Pancreas (tissue), 10 donors: ENCODE measurements at places on chromosomes 12 and 14.
A peak's percentile ranks its signal among the peaks of the same experiment; 100 is the strongest.

DNA sequence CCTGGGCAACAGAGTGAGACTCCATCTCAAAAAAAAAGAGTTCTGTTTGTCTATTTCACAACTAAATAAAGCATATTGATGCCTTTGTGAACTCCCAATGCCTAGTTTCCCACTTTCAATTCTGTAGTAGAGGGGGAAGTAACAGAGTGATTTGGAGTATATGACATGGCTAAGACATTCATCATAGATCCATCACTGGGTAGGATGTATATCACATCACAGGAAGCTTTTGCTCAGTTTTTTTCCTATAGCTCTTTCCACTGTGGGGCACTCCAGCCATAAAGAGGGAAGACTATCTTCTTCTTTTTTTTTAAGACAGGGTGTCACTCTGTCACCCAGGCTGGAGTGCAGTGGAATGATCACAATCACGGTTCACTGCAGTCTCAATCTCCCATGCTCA lies 154.0 kb upstream of the BCL2L14 start:
- H3K4me3 ChIP-seq: no peak overlapping the region
- no peak overlapping the region for H3K27ac ChIP-seq
- no peak for DNase-seq
- no peaks in the 10 kb centered on the region for H3K4me1 ChIP-seq

DNA sequence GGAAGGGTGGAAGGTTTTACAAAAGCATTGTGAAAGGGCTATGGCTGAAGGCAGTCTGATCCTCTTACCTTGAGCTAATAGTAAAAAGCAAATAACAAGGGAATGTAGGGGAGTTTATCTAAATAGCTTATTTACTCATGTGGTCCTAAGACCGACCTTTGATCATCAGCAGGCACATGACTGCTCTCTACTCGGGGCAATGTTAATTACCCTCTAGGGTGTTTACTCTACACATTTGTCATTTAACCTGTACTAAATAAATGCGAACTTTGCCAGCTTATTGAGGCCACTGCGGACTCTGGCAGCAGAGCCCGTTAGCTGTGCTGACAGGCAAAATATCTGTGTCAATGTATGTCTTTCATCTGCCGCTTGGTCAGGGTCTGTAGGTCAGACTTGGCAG lies 768.3 kb upstream of the ATXN7L3B start:
- no peaks in the 10 kb centered on the region for H3K36me3 ChIP-seq
- no peak for DNase-seq
- H3K4me1 ChIP-seq: no peaks in the 10 kb centered on the region
- H3K27ac ChIP-seq: no peak overlapping the region

- H3K4me3 ChIP-seq: no peak overlapping the region
- no peaks in the 10 kb centered on the region for H3K36me3 ChIP-seq
- no peaks in the 10 kb centered on the region for H3K27me3 ChIP-seq
- peak overlapping the region; percentile 51 for H3K27ac ChIP-seq
Measured at GRCh38 chr14:68945585-68946488, 33.3 kb downstream of the ACTN1 start.

- H3K36me3 ChIP-seq: no peaks in the 10 kb centered on the region
- H3K27ac ChIP-seq: no peak overlapping the region
- DNase-seq: no peak
- H3K27me3 ChIP-seq: no peaks in the 10 kb centered on the region
Measured at GRCh38 chr14:20557212-20557542, 3.7 kb downstream of the RNASE9 start.

DNA sequence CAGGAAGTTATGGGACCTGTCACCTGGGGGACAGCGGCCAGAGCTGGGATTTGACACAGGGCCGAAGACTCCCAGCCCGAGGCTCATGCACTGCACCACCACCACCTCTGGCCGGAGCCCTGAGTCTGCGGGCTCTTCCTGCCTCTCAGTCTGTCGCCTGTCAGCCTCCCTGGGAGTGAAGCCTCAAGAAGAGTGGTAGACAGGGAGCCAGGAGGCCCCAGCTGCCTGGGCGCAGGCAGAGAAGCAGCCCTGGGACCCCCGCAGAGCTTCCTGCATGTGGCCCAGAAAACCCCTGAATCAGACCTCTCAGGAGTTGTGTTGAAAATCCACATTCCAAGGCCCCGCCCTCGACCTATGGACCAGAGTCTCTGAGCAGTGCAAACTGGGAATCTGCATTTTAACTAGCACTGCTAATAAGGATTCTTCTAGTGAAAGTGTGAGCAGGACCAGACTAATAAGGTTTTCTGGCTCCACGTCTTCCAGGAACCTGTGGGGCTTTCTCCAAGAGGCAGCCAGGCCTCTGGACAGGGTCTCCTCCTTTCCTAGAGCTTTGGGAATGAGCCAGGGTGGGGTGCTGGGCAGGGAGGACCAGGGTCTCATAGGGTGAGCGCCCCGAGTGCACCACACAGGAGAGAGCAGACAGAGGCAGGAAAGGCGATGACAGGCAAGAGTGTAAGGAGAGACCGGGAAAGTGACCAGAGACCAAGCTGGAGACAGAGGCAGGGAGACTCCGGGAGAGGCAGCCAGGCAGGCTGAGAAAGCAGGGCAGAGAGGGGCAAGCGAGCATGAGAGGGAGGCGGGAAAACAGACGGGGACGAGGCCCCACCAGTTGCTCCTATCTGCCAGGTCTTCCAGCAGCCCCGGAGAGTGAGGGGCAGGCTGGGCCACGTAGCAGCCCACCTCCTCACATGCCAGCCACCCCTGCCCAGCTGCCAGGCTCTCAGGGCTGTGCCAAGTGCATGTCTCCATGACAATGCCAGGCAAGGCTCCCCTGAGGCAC lies 112.4 kb downstream of the BCL11B start:
- H3K36me3 ChIP-seq: no peaks in the 10 kb centered on the region
- no peaks in the 10 kb centered on the region for H3K27me3 ChIP-seq
- no peak for DNase-seq

GRCh38 chr12:92989715-92990484 lies 60.8 kb upstream of the EEA1 start:
- H3K4me3 ChIP-seq: no peak overlapping the region
- DNase-seq: no peak
- no peaks in the 10 kb centered on the region for H3K27me3 ChIP-seq
- H3K27ac ChIP-seq: no peak overlapping the region
- H3K36me3 ChIP-seq: no peaks in the 10 kb centered on the region

DNA sequence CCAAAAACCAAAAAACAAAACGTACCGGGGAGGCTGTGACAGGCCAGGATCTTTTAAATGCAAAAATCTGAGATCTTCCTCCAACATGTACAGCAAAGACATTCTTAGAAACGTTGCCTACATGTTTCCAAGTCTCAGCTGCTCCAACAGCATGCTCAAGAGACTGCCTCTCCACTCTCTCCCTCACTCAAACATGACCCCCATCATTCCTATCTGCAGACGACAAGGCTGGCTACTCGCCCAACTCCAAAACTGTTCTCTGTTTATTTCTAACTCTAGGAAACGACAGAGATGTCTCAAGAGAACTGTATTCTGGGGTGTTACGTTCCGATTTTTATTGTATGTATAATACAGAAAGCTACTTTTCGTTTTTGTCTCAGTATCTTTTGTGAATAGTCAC lies 57.5 kb upstream of the TMCC3 start:
- peaks cover 11% of the 10 kb centered on the region for H3K4me1 ChIP-seq
- H3K27ac ChIP-seq: no peak overlapping the region
- no peaks in the 10 kb centered on the region for H3K27me3 ChIP-seq
- H3K36me3 ChIP-seq: no peaks in the 10 kb centered on the region

GRCh38 chr14:104980611-104981531 lies 2.7 kb upstream of the AHNAK2 start:
- no peak overlapping the region for H3K4me3 ChIP-seq
- peak overlapping the region; percentile 54 for H3K27ac ChIP-seq
- peak; percentile 19 for DNase-seq

- no peak overlapping the region for H3K27ac ChIP-seq
- no peak for DNase-seq
- no peaks in the 10 kb centered on the region for H3K36me3 ChIP-seq
- H3K4me1 ChIP-seq: no peaks in the 10 kb centered on the region
- H3K27me3 ChIP-seq: no peaks in the 10 kb centered on the region
- no peak overlapping the region for H3K4me3 ChIP-seq
Measured at GRCh38 chr12:82174383-82174782, 183.8 kb downstream of the CCDC59 start.

DNA sequence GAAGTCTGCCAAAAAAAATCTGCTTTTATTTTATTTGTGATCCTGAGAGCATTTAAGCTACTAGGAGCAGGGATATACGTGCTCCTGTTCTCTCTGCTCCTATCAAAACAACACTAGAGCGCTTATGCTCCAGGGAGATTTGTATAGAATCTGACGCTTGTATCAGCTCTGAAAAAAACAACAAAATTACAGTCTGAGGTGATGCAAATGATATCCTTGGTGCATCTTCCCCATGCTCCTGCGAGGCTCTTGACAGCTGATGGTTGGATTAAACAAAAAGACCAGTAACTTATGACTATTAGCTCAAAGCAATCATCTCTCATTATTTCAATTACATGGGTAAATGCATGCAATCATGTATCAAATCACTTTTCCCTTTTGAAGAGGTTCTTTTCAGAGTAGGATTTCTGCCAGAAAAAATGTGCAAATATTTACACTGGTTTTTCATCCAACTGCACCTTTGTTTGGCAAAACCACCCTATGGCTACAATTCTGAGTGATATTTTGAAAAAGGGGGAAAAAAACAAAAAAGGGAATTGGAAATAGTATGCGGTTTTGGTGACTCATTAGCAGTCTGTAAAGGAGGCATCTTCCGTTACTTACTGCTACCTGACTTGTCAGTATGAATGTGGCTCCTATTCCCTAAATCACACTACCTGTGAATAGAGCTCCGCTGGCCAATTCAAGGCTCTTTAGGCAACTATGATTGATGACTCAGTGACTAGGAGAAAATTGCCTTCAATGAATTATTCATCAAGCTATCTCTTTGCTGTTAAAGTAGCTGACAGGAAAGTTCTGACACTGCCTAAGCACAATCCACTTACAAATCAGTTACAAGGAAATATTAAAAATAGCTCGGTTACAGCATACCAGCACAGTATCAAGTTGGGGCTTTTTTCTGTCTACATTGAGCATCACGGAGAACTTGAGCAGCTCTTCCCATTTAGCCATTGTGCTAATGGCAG lies 450.0 kb downstream of the FOXG1 start:
- DNase-seq: no peak
- no peaks in the 10 kb centered on the region for H3K4me1 ChIP-seq
- no peak overlapping the region for H3K27ac ChIP-seq
- no peaks in the 10 kb centered on the region for H3K27me3 ChIP-seq
- H3K4me3 ChIP-seq: no peak overlapping the region

GRCh38 chr14:66645716-66646115 lies 137.8 kb downstream of the GPHN start:
- H3K27me3 ChIP-seq: no peaks in the 10 kb centered on the region
- no peaks in the 10 kb centered on the region for H3K36me3 ChIP-seq

DNA sequence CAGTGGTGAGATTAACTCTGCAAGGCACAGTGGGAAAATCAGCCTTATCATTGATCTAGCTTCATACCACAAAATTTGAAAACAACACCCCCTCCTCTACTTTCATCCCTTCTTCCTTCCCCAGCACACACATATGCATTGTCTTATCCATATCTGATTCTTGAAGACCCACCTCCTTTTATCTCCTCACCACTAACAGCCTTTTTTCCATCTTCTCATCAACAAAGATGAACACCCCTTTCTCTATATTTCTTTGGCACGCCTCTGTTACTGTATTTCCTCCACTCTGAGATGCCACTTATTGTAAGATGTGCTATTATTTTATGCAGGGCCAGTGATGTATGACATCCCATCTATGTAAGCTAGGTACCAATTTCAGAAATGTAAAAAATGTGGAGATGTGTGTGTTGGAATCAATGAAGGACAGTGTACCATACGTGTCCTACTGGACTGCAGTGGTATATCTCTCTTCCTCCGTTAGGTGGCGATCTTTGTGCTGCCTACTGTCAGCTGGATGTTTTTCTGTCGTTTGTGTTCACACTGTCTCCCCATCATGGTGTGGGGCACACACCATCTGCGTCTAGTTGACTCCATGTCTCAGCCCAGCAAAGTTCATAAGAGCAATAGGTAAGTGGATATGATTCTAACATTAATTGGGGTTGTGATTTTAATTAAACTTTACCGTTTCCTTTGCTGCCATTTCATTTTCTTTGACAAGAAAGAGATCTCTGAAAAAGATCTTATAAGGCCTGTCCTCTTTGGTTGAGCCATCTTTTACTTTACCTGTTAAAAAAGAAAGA lies 24.0 kb downstream of the CCDC38 start:
- H3K27me3 ChIP-seq: no peaks in the 10 kb centered on the region
- no peaks in the 10 kb centered on the region for H3K36me3 ChIP-seq
- H3K4me3 ChIP-seq: no peak overlapping the region
- H3K4me1 ChIP-seq: no peaks in the 10 kb centered on the region
- DNase-seq: peak; percentile 48
